Activated CD4-positive, alpha-beta T cell treated with anti-CD3 and anti-CD28 coated beads for 1 hour (primary cell): ENCODE measurements at places on chromosomes 13 and 19.

- no peak for DNase-seq
Observed at GRCh38 chr13:93409001-93409400, 182.4 kb downstream of the GPC6 start.

GRCh38 chr13:78497702-78498355 is 105.5 kb downstream of the POU4F1 start:
- no peak for DNase-seq

DNA sequence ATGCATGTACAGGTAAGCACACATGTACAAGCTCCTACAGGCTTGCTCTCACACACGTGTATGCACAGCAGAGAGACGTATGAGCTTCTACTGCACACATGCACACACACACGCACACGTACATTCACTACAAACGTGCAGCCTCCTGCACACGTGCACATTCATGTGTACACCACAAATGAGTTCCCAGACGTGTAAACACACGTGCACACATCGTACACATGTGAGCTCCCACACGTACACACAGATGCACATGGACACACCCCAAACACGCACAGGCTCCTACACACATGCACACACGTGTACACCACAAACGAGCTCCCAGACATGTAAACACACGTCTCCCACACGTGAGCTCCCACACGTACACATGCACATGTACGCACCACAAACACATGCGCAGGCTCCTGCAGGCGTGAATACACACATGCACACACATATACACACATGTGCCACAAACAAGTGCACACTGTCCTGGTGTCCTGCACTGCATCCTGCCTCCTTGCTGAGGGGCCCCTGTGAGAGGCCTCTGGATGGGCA is 83.7 kb upstream of the MCF2L start:
- DNase-seq, result no peak

GRCh38 chr19:677201-677600 is 1.0 kb downstream of the FSTL3 start:
- no peak for DNase-seq

GRCh38 chr19:41521931-41522555 is 53.9 kb upstream of the CEACAM21 start:
- no peak for DNase-seq

GRCh38 chr13:103238441-103238840 is 172.2 kb upstream of the SLC10A2 start:
- DNase-seq, result no peak

DNA sequence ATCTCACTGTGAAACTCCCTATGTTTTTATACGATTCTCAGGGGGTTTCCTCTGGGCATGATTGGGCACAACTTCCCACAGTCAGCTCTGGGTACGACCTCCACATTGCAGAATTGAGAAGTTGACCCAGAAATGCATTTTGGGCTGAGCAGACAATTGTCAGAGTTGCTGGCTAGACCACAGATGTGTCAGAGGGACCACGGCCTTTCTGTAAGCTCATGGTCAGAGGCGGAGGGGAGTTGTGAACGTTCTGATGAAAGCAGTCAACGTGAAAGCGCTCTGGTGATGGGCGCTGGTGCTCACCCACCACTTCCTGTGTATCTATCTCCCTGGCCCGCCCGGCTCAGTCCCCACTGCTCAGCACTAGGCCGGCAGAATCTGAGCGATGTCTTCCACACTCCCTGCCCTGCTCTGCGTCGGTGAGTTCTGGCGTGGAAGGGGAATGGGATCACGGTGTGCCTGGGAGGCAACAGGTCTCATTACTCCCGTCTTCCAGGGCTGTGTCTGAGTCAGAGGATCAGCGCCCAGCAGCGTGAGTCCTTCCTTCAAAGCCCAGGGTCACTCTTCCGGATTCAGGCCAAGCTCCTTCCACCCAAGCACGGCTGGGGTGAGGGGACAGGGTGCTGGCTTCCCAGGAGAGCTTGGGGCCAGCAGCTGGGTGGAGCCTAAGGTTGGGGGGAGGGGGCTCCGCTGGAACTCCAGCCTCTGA is at the start of gene NCR1:
Gene NCR1, plus strand, starts transcription at position 346 of the 709 bp plus-strand sequence. Its CDS starts 40 bp downstream, at position 386.
- DNase-seq, result no peak

GRCh38 chr13:86741762-86742285 is 929.3 kb upstream of the SLITRK5 start:
- DNase-seq, result no peak

DNA sequence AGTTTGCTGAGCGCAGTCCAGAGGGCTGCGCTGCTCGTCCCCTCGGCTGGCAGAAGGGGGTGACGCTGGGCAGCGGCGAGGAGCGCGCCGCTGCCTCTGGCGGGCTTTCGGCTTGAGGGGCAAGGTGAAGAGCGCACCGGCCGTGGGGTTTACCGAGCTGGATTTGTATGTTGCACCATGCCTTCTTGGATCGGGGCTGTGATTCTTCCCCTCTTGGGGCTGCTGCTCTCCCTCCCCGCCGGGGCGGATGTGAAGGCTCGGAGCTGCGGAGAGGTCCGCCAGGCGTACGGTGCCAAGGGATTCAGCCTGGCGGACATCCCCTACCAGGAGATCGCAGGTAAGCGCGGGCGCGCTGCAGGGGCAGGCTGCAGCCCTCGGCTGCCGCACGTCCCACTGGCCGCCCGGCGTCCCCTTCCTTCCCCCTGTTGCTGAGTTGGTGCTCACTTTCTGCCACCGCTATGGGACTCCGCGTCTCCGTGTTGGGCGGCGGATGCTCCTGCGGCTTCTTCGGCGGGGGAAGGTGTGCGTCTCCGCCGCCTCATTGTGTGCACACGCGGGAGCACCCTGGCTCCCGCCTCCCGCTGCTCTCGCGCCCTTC is 772 bp downstream of the GPC6 start:
- no peak for DNase-seq

DNA sequence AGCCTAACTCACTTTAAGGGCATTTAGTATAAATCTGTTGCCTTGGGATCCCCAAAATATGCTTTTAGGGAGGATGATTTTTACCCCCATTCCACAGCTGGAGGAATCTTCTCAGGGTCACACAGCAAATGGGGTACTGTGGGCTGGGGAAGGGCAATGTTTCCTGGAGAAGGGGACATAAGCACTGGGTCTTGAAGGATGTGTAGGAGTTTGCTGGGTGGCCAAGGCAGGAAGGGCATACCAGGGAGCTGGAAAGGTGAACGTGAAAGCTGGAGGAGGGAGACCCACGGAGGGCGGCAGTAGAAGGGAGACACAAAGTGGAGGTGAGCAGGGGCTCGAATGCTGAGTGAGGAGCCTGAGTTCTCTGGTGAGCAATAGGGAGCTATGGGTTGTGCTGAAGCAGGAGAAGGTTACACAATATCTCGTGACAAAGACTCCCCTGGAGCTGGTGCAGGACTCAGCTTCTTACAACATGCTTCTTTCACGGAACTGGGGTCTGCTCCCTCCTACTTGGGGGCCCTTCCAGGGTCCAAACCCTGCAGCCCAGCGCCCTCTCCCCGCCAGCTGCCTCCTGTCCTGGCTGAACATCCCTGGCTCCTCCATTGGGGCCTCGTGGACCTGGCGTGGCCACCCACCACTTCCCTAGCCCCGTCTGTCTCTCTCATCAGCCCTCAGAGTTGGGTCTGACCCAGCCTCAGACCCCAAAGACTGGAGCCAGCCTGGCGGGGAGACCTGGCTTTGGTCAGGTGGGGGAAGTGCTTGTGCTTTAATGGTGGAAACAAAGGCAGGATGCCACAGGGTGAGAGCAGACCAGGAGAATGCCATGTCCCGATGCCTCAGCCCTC is 11.1 kb downstream of the CILP2 start:
- DNase-seq, result no peak

- no peak for DNase-seq
Observed at GRCh38 chr19:6118043-6118442, 7.7 kb upstream of the RFX2 start.

DNA sequence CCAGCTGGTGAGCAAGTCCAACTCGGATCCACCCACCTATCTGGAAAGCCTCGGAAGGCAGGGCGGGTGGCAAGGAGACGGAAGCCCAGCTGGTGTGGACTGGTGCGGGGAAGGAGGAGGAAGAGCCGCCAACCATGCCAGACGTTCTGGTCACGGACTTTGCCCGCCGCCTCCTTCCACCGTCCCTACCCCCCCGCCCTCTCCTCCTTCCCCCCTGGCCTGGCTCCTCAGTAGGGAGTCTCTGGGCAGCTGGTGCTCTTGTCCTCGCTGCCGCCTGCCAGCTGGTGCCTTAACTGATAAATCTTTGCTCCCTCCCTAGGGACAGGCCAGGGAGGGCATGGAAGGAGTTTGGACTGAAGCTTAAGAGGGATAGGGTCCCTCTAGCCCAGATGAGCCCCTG is 4.8 kb downstream of the SYNGR4 start:
- DNase-seq, result no peak

DNA sequence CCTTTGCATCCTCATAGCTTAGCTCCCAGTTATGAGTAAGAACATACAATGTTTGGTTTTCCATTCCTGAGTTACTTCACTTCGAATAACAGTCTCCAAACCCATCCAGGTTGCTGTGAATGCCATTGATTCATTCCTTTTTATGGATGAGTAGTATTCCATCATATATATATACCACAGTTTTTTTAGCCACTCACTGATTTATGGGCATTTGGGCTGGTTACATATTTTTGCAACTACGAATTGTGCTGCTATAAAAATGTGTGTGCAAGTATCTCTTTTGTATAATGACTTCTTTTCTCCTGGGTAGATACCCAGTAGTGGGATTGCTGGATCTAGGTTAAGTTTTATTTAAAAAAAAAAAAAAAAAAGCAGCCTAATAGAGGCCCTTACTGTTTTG is 14.1 kb downstream of the TNFRSF19 start:
- no peak for DNase-seq
